H1 (cell line): ENCODE measurements at places on chromosomes 1 and 21.

GRCh38 chr1:228095938-228096337, 7.2 kb downstream of the C1orf35 start:
- no peak overlapping the region for H3K27ac ChIP-seq
- H3K36me3 ChIP-seq = peaks cover 35% of the 10 kb centered on the region
- no peak for DNase-seq
- no peaks in the 10 kb centered on the region for H3K27me3 ChIP-seq
- H3K4me1 ChIP-seq = no peaks in the 10 kb centered on the region

- no peak for DNase-seq
- no peak overlapping the region for H3K27ac ChIP-seq
- no peaks in the 10 kb centered on the region for H3K4me1 ChIP-seq
Observed at GRCh38 chr1:73947009-73947408, 251.0 kb downstream of the LRRIQ3 start.

- H3K27me3 ChIP-seq = peaks cover 25% of the 10 kb centered on the region
- no peak overlapping the region for H3K4me3 ChIP-seq
- DNase-seq = no peak
- no peaks in the 10 kb centered on the region for H3K36me3 ChIP-seq
- peaks cover 8% of the 10 kb centered on the region for H3K4me1 ChIP-seq
- no peak overlapping the region for H3K27ac ChIP-seq
Observed at GRCh38 chr1:162020150-162020549, 3.5 kb downstream of the OLFML2B start.

DNA sequence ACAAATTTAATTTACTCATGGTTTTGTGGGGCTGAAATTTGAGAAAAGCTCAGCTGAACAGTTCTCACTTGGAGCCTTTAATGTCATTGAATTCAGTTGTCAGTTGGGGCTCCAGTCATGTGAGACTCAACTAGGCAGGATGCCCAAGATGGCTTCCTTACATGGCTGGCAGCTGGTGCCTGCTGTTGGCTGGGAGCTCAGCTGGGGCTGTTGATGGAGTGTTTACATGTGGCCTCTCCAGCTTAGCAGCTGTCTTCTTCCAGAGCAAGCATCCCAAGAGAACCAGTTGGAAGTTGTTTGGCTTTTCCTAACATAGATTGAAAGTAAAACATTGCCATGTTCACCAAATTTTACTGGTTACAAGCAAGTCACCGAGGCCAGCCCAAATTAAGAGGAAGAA, 81.8 kb upstream of the KCNA3 start:
- no peak overlapping the region for H3K27ac ChIP-seq
- H3K4me3 ChIP-seq = no peak overlapping the region
- no peak for DNase-seq
- no peaks in the 10 kb centered on the region for H3K27me3 ChIP-seq
- no peaks in the 10 kb centered on the region; the same call in 1 of the 2 replicates for H3K4me1 ChIP-seq

DNA sequence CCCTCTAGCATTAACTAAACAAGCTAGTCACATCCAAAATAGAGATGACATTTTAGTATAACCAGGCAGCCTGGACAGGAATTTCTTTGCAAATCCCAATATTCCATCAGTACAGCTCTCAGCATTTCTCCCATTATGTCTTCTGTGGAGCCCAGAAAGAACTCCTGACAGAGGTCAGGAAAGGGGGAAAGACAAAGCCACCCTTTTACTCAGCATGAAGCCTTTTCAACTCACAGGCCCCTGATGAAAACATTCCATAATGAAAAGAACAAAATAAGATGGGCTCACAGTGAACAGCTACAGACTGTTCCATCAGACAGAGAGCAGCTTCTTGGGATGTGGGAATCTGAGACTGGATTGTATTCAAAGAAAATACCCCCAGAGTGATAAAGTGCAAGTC, 80.6 kb downstream of the TEX35 start:
- H3K4me3 ChIP-seq = no peak overlapping the region
- H3K4me1 ChIP-seq = no peaks in the 10 kb centered on the region
- H3K27ac ChIP-seq = no peak overlapping the region
- no peaks in the 10 kb centered on the region for H3K27me3 ChIP-seq
- H3K36me3 ChIP-seq = no peaks in the 10 kb centered on the region

GRCh38 chr1:213060836-213061235, 9.8 kb downstream of the RPS6KC1 start:
- H3K36me3 ChIP-seq = no peaks in the 10 kb centered on the region
- H3K4me1 ChIP-seq = no peaks in the 10 kb centered on the region
- no peak overlapping the region for H3K27ac ChIP-seq
- no peaks in the 10 kb centered on the region for H3K27me3 ChIP-seq

- H3K36me3 ChIP-seq = no peaks in the 10 kb centered on the region
- no peaks in the 10 kb centered on the region for H3K4me1 ChIP-seq
- DNase-seq = no peak
- H3K27ac ChIP-seq = no peak overlapping the region
- no peaks in the 10 kb centered on the region for H3K27me3 ChIP-seq
- no peak overlapping the region for H3K4me3 ChIP-seq
Observed at GRCh38 chr1:4462831-4463484, 191.5 kb upstream of the AJAP1 start.
